ENCODE measurements at places on chromosomes 1 and 21. TPM values are rescaled to one million over a fixed set of nuclear protein-coding genes. Genes with fewer than 3 reads are reported as not detected.

Gene MOB3C
- total RNA-seq = 20.7 TPM

Gene NTRK1
- total RNA-seq = 1.4 TPM

Gene SEC16B
- not detected for total RNA-seq

Gene PBX1
- not detected for total RNA-seq

Gene DDR2
- total RNA-seq = 0.57 TPM

Gene GBP6
- 0.22 TPM for total RNA-seq

Gene FGR
- 60.0 TPM for total RNA-seq

Gene KRTAP19-1
- total RNA-seq = not detected

Gene TRIM67
- not detected for total RNA-seq

Gene MYCBP
- 37.2 TPM for total RNA-seq

Gene MASP2
- 0.33 TPM for total RNA-seq

Gene AADACL4
- not detected for total RNA-seq

Gene KMO
- total RNA-seq = not detected

Gene ITLN2
- not detected for total RNA-seq

Gene RGS13
- 1.1 TPM for total RNA-seq

Gene CCDC30
- total RNA-seq = 2.6 TPM

Gene CD1E
- total RNA-seq = not detected

Gene KIRREL1
- total RNA-seq = not detected

Gene SRP9
- total RNA-seq = 183 TPM

Gene CD5L
- total RNA-seq = not detected

Gene NOS1AP
- 0.12 TPM for total RNA-seq

Gene WNT9A
- total RNA-seq = not detected

Gene KCNE1
- 1.2 TPM for total RNA-seq

Gene FAM72D
- total RNA-seq = 10.1 TPM

Gene TMIGD3
- total RNA-seq = not detected

Gene PLEKHN1
- 1.4 TPM for total RNA-seq

Gene CFHR3
- not detected for total RNA-seq

Gene NDUFS2
- total RNA-seq = 87.8 TPM

Gene PAPPA2
- total RNA-seq = not detected

Gene LCE1B
- not detected for total RNA-seq

Gene USP25
- total RNA-seq = 39.7 TPM

Gene PLA2G2A
- total RNA-seq = not detected

Gene AK5
- not detected for total RNA-seq

Gene SMPDL3B
- 0.95 TPM for total RNA-seq

Gene TMEM82
- not detected for total RNA-seq

Gene A3GALT2
- not detected for total RNA-seq

Gene TNFRSF14
- total RNA-seq = 93.2 TPM

Gene TRIM46
- 9.3 TPM for total RNA-seq

Gene USH2A
- not detected for total RNA-seq

Gene TTLL10
- total RNA-seq = 0.31 TPM

Gene IFNGR2
- total RNA-seq = 1.6 TPM

Gene OR2AK2
- total RNA-seq = not detected

All from natural killer cell treated with Interleukin-12 subunit alpha and Interleukin-12 subunit beta and Interleukin-15 and Interleukin-18, amount 100 ng/mL, for 72 hours (primary cell).